ENCODE measurements at places on chromosomes 5 and 9.

DNA sequence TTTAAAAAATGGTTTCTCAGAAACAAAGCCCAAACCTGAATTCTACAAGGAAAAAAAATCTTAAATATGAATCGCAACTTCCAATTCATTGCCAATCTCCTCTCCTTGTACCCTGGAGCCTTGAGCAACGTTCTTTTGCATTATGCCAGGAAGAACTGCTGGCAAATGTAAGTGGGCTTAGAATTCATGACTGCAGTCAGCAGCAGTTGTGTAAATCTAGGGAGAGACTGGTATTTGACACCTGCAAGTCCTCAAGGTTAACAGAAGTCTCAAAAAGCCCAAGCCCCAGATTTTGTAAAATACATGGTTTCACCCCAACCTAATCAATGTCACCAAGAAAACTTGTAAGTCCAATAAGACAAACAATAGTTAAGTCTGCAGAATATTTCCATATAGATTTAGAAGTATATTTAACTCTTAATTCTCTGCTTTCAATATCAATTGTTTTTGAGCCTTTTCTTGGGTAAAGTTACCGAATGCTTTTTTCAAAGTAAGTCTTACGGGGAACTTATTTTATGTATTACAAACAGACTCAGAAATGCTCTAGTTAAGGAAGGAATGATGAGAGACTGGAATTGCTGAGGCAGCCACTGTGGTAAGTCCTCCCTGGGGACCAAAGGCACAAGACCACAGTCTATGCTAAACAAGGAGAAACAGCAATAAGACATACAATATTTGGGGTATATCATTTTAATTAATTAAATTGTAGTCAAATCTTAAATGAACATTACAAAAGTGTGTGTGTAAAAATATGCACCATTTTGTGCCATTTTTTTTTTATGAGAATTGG is 31.3 kb downstream of the ELL2 start:
- no peak for DNase-seq

DNA sequence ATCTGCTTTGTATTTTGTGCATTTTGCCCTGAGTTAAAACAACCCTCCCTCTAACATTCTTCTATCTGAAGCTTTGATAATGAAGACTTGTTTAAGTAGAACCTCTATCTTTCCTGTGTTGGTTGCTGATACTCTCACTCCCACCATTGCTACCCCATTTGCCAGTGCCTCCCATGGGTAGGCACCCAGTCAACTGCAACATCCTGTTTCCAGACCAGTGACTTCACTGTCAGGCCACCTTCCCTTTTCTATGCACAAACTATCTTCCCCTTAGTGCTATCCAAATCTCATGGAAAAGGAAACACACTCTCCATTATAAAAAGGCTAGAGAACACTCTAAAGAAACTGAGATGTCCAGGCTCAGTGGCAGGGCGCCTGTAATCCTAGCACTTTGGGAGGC is 5.6 kb upstream of the IARS1 start:
- no peak for DNase-seq

- peak; percentile 85 for DNase-seq
Observed at GRCh38 chr9:133788819-133789717, 50.9 kb upstream of the SARDH start.

DNA sequence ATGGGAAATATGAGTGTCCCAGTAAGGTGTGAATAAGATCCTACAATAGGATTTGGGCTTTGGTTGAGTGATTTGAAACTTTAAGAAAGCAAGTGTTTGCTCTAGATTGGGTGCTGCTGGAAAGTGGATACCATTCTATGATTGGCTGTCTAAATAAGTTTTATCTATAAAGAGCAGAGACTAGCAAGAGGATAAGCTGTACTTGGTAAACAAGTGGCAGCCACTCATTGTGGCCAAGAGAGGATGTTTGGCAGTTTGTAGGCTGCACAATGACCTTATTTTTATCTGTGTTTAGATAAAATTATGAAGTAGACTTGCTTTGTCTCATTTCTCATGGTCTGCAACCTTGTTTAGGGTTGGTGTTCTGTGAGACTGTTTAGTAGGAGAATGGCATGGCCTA is 341.6 kb upstream of the PIK3R1 start:
- DNase-seq: no peak

- peak; percentile 92 for DNase-seq
Observed at GRCh38 chr5:115583474-115583873, 18.8 kb downstream of the TICAM2 start.

DNA sequence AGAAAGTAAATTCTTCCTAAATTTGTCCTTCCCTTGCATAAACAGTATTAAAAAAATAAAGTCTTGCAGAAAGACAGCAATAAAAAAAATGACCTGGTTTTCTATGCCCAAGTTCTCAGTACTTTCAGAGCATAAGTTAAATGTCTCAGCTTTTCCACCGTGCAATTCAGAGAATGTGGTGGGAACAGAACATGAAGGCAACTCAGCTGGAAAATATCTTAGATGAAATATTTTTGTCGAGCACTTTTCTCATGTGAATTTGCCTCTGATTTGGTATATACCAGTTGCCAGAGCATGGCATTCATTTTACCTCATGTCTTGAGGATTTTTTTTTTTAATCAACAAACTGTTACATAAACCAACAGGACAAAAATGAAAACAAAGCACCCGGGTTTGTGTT is 176.1 kb downstream of the CETN3 start:
- DNase-seq: no peak

DNA sequence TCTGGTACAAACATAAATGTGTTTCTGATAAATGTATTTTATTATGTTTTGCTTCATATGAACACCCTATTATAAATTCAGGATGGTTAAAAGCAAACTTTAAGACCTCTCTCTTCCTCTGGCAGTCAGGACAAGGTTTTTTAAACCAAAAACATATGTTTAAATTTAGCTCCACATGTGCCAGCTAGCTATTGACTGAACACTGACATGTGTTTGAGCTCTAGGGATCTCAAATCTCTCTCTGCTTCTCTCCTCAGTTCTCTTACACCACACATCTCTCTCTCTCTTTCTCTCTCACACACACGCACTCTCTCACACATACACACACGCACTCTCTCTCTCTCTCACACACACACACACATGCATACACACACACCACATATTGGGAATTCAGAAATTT is 150.1 kb upstream of the RFX3 start:
- no peak for DNase-seq

DNA sequence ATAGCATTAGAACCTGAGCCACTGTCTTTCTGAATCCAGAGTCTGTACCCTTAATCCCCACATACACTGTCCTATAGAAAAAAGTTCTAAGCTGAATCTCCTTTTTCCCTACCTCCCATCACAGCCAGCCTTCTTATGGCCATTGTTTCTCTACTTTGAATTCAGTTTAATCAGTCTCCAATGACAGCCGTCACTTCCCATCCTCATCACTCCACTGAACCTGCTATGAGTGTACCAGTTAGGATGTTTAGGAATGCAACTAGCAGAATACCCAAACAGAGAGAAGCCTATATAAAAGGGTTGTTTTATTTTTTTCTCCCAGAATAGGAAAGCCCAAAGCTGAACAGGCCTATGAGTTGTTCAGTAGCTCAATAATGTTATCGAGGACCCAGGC is 220.4 kb upstream of the NREP start:
- DNase-seq: no peak

DNA sequence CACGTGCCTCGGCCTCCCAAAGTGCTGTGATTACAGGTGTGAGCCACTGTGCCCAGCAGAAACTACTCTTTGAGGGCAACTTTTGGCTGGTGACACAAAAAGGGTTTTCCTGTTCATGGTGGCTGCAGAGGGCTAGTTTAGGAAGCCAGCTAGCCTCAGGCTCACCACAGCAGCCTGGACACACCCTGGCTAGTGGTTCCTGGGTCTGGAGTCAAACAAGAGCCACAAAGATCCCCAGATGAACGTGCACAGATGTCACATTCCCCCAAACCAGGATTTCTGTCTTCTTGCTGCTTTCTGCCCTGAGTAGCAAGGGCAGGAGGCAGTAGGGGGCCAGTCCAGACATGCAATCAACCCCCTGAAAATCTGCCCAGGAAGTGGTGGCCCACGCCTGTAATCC is 6.8 kb downstream of the HBEGF start:
- no peak for DNase-seq

DNA sequence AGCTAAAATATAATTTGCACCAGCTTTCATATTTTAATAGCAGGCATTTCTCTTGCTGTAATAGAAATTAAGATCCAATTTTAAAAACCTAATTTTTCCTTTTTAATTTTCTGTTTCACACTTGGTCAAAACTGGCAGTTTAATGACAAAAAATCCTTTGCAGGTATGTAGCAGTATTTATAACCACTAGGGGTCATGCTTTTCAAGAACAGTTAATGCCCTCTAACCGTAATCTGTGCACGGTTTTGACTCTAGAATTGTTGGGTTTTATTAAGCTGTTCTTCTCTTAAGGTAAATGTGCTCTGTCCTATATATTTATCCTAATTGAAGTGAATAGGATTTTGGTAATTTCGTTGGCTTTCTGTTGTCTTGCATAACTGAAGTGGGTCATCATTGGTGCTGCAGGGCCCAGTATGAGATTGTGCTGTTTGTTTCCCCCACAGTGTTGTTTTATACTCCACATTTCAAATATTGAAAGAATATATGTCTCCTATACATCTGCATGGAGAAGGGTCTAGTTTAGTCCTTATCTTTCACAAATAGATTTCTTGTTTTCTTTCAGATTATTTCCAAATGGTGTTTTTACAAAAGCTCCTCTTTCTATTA is 107.4 kb downstream of the SCAMP1 start:
- DNase-seq: peak; percentile 67

GRCh38 chr5:43994352-43994708 is 391.4 kb downstream of the NNT start:
- no peak for DNase-seq

- DNase-seq: peak; percentile 51
Observed at GRCh38 chr5:7927466-7928375, 58.8 kb downstream of the MTRR start.

- no peak for DNase-seq
Observed at GRCh38 chr9:19587678-19588077, 178.9 kb downstream of the ACER2 start.

DNA sequence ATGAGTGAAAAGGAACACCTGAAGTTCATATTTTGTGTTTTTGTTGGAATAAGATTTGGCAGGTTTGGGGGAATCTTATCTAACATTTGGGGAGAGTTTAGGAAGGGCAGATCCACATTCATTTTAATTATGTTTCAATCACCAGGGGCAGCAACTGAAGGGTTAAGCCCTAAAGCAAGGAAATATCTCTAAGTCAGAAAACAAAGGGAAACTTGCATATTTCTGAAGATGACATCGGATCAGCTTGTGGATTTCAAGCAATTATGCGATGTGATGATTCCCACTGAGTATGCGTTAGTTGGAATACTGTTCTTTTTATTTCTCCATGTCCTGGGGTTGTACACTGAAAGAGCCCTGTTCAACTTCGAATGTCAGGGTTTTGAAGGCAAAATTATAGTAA is 59.8 kb upstream of the NFIB start:
- no peak for DNase-seq
